ENCODE measurements at places on chromosomes 4 and X. TPM values are rescaled to one million over a fixed set of nuclear protein-coding genes. Genes with fewer than 3 reads are reported as not detected.
A peak's percentile ranks its signal among the peaks of the same experiment; 100 is the strongest.

The NIPAL1 gene
- 0.20 TPM for polyA plus RNA-seq

The PGRMC1 gene
- 36.9 TPM for polyA plus RNA-seq

GRCh38 chrX:46577221-46578005, 3.8 kb downstream of the CHST7 start:
- DNase-seq, result no peak

DNA sequence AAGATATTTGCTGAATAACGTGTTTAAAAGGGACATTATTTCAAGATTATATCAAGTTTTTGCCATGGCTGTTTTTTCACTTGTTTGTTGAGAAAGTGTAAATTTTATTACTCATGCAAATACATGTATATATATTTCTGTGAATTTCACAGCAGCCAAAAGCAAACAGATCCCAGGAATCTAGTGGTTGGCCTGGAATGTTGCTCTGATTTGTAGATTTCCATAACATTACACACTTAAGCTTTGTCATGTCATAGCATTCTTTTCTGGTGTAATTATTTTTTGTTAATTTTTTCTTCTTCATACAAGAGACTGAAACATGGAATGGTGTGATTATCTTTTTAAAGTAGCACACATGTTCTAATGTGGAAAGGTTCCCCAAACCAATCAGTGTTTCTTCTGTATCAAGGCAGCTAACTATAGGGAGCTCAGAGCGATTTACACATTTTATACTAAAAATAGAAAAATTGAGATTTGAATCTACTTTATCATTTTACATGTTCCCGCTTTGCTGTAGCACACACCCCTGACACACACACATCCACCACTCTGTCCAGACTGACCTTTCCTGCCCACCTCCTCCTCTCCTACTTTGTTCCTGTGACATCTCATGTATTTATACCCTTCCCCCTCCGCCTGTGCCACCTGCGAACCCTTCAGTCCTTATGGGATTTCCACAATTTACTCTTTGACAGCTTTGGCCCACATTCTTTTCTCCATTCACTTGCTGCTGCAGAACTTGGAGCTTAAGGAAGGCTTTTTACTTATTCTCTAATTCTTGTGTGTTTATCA, 20.3 kb downstream of the RUFY3 start:
- no peak for DNase-seq

DNA sequence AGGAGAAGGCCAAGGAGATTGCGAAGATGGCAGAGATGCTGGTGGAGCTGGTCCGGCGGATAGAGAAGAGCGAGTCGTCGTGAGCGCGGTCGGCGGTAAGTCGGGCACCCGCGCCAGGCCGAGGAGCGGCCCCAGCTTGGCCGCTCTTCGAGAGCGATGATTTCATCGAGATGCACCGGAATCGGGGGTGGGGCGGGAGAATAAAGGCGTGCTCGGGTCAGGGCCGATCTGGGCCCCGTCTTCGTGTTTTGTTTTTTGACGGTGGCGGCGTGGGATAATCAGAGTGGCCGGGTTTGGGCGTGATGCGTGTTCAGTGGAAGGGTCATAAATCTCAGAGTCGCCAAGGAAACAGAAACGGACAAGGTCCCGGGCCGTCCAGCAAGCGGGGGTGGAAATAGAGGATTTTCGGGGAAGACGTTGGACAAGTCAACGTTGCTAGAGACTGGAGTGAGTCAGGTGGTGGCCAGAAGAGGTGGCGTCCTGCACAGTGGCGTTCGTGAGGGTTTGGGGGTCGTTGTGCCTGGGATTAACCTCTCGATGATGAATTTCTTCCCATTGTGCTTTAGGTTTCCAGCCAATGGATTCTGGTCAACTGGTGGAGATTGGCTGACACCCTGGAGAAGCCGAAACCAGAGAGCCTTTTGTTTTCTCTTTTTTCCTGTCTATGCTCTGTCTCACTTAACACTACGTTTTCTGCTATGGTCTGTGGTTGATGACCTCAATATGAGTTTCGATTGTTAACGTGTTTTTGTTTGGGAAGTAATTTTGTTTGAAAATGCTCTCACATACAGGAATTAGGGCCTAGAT, 882 bp downstream of the MRFAP1 start:
- peak; percentile 74 for DNase-seq

- DNase-seq, result no peak
Measured at GRCh38 chr4:64614276-64614675, 205.0 kb upstream of the TECRL start.

DNA sequence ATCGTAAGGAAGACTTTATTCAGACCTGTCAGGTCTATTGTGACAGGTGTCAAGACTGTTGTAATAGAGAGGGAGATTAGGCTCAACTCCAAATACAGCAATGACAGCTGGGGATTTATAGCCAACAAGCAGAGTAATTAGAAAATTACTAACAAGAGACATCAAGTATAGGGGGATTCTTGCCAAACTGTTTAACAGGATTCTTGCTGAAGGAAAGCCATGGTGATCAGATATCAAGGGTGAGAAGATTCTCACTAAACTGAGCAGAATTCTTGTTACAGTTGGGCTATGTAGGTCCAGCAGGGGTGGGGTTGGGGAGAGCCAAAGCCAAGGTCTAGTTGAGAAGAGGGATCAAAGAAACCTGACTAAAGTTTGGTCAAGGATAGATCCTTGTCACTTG, 461.0 kb upstream of the GALNT7 start:
- DNase-seq, result no peak

GRCh38 chr4:163243297-163243981, 76.7 kb upstream of the NAF1 start:
- no peak for DNase-seq

DNA sequence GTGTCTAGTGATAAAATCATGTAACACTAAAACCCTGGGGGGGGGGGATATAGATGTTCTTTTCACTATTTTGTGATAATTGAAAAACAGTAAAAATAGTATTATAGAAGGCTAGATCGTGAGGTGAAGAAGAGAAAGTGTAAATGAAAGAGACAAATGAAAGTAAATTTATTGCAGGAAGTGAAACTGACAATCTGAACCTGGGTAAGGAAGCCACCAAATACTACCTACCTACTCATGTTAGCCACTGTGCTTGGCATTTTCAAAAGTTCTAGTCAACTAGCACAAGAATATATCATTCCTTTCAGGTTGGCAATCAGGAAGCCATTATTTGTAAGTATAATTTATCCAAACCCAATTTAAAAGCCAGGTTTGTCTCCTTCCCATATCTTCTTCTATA, 1366.1 kb downstream of the FAM133A start:
- DNase-seq, result no peak

DNA sequence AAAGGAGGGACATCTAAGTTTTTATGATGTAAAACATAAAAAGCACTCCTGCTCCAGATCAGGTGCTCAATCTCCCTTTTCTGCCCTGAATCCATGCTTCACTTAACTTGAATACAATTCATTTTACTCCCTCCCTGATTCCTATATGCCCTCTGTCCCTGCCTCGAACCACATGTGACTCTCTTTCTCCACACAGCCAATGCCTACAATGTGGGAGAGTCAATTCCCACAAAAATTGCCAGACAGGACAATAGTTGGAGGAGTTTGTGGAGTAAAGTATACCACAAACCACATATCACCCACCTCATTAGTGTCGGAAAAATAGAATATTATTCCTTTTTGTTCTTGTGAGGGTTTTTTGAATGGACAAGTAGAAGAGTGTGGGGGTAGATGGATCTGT, 9.7 kb downstream of the AMMECR1 start:
- DNase-seq, result no peak

GRCh38 chr4:59759082-59759825, 1440.9 kb upstream of the ADGRL3 start:
- DNase-seq, result no peak

GRCh38 chrX:11688201-11688600, 22.5 kb upstream of the ARHGAP6 start:
- no peak for DNase-seq
